Stimulated activated CD8-positive, alpha-beta memory T cell treated with anti-CD3 and anti-CD28 coated beads, Interleukin-12 subunit alpha, Interleukin-12 subunit beta, amount 100 ng/mL, for 1 hour (primary cell): ENCODE measurements at places on chromosomes 2 and 18.

DNA sequence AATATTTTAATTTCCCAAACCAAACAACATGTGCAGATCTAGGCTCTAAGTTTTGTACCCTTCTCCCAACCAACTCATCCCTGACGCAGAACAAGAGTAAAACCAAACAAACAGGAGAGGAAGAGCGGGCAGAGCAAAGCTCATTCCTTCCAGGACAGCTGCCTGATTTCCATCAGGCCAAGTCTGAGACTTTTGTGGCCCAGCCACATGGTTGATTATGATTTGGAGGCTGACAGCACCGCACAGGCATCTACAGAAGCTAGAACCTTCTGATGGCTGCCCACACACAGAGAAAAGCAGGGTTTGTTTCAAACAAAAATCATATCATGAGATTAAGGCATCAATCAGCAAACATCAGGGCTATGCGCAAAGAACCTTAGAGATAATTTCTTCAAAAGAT, 262.6 kb downstream of the TNS1 start:
- DNase-seq, result no peak

GRCh38 chr2:113854970-113855740, 34.7 kb upstream of the ACTR3 start:
- no peak for DNase-seq

- DNase-seq, result peak; percentile 61
Observed at GRCh38 chr2:46650556-46651001, 171.2 kb downstream of the TMEM247 start.

- DNase-seq, result no peak
Observed at GRCh38 chr2:119429225-119429981, 2.3 kb upstream of the TMEM37 start.

- DNase-seq, result no peak
Observed at GRCh38 chr2:130796290-130796689, 40.4 kb upstream of the ARHGEF4 start.

- DNase-seq, result no peak
Observed at GRCh38 chr2:126827371-126827770, 71.3 kb upstream of the TEX51 start.

DNA sequence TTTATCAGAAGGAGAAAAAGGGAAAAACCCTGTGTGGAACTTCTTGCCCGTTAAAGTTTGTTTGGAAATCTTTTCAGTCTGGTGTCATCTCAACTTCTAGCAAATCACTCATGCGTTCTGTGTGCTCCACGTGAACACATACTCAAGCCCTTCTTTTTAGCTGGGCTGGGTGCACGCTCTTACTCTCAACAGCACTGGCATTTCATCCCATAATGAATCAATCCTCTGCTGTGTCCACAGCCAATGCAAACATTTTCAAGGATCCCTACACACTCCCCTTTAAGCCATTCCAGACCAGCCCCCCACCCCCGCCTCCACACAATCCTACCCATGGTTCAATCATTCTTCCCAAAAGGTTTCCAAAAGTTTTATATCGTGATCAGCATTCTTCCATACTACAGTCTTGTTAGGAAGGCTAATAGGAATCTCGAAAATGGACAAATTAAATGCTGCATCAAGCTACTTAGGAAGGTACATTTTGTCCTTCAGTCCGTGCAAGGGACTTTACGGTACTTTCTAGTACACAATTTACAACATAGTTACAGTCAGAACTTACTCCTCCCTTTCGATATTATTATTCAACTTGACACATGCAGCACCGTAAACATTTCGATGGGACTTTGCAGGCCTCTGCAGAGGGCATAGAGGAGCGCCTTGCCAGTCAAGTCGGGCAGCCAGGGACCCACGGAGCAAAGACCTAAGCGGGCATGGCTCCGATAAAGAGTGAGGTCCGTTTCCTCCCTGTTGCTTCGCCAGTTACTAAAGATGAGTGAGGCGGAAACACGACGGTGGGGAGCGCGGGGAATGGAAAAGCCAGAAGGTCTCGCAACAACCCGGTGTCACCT, 1.4 kb downstream of the PTGR3 start:
- DNase-seq, result no peak
